ENCODE measurements at places on chromosomes 7 and 10. TPM values are rescaled to one million over a fixed set of nuclear protein-coding genes. Genes with fewer than 3 reads are reported as not detected.

- no peak for DNase-seq
Measured at GRCh38 chr10:11698691-11699549, 43.3 kb upstream of the ECHDC3 start.

DNA sequence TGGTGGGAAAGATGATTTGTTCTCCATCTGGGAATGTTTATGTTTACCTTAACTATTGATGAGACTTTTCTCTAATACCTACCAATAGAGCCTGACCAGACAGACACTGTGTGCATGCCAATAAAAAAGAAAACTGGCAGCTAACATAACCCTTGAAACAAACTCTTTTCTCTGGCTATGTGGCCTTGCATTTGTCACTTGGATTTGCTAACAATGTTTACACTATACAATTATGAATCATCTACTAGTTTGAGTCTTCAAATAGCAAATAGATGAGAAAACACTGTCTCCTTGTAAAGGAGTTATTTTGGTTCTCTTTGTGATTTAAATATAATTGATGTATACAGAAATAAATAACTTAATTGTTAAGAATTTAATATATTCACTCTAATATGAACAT lies 273.1 kb downstream of the SEMA3D start:
- DNase-seq: no peak

DNA sequence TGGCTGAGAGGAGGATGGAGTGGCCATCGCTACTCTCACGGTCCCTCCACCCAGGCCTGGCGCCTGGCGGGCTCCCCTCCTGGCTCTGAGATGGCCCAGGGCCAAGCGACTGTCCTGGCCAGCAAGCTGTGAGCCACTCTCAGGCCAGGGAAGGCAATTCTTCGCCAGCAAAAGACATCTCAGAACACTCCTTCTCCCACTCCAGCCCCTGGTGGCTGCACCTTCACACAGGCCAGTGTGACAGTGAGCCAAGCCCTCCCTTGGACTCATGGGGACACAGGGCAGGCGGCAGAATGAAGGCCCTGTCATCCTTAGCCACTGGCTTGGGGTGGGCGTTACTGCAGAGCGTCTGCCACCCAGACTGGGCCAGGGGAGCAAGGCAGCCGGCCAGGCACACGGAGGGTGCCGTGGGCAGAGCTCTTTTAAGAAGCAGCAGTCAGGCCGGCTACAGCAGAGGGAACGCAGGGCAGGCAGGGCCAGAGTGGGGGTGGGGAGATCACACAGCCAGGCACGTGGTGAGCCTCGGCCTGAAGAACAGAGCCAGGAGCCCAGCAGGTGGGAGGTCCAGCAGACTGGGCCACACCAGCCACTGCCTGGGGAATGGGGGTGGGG lies 14.4 kb downstream of the STK32C start:
- DNase-seq: peak; percentile 18

The ING3 gene
- 14.7 TPM for total RNA-seq

- no peak for DNase-seq
Measured at GRCh38 chr7:115153176-115153575, 231.3 kb downstream of the MDFIC start.

- DNase-seq: no peak
Measured at GRCh38 chr10:29611781-29612381, 22.9 kb downstream of the SVIL start.

DNA sequence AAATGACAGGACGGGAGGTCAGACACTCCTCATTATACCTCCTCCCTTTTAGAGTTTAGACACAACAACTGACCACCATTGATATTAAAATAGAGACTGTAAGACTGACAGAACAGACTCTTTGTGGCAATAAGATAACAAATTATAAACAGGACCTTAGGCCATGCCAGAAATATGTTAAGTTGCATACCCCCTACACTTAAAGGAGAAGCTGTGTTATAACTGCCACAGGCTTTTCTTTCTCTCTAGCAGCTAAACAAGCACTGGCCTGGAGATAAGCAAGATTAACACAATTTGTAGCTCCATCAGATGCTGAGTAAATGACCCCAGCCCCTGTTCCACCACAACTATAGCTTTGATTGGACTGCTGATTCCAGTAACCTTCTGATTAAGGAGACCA lies 10.5 kb upstream of the UNC5B start:
- DNase-seq: no peak

GRCh38 chr7:88689821-88690220 lies 69.7 kb upstream of the ZNF804B start:
- DNase-seq: no peak

DNA sequence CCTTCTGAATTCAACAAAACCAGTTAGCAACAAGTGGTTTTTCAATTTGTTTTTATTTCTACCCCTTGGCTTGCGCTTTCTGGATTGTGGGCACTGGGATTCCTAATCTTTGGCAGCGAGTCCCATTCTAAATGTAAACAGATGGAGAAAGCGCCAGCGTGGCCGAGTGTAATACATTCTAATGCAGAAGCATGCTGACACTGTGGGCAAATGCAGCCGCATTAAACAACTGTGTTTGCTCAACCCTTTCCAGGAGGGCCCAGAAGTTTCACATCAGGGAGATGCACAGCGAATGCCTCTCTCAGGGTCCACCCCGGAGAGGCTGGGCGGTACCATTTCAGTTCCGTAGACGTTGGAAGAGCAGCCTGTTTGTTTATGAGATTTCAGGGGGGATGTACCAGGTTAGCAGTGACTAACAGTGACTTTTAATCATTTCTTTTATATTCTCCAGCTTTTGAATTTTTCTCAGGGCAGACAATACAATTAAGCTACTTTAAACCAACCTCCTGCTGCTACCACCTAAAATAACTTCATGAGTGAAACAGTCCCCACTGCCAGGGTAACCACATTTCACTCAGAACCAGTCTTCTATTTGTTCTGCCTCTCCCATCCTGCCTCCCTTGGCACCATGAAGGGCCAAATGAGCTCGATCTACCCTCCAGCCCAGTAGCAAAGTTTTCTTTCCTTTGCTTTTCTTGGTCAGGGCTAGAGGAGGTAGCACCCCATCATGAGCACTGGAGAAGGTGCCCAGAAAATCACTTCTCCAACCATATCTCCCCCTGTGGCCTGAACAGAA lies 164.2 kb upstream of the ITGB1 start:
- no peak for DNase-seq

GRCh38 chr10:47071891-47072290 lies 160.7 kb downstream of the PTPN20 start:
- DNase-seq: no peak

DNA sequence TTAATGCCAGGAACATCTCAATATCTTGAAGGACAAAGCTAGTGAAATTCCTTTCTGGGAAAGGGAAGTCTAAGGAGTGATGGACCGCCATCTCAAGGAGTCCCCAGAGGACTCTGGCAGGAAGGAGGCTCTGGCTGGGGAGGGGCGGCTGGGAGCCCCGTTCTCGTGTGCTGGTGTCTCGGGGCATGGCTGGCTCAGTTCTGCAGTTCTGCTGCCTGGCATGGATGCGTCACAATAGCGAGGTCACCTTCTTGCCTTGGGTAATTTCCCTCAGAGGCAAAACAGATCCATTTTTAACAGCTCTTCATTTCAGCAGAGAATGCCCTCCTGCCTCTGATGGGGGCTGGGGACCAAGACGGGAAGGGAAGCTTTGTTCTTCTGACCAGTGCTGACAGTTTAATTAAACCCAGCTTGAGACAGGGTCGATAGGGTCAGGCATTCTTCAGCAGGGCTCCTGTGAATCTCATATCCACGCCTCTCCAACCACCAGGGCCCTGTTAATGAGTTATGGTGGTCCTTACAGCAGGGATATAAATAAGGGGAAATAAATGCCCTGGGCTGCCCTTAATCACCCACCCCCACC lies 35.7 kb downstream of the SLIT1 start:
- no peak for DNase-seq

DNA sequence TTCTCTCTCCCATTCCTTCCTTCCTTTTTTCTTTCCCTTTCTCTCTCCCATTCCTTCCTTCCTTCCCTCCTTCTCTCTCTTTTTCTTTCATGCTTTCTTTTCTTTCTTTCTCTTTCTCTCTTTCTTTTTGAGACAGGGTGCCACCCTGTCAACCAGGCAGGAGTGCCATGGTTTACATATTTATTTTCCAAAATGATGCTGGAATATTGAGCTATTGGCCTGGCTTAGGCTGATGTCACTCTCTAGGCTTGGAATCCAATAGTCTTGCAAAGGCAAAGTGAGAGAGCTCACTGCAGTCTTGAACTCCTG lies 159.1 kb downstream of the BAMBI start:
- no peak for DNase-seq

GRCh38 chr7:157851501-157852067 lies 514.8 kb downstream of the DNAJB6 start:
- DNase-seq: peak; percentile 69

DNA sequence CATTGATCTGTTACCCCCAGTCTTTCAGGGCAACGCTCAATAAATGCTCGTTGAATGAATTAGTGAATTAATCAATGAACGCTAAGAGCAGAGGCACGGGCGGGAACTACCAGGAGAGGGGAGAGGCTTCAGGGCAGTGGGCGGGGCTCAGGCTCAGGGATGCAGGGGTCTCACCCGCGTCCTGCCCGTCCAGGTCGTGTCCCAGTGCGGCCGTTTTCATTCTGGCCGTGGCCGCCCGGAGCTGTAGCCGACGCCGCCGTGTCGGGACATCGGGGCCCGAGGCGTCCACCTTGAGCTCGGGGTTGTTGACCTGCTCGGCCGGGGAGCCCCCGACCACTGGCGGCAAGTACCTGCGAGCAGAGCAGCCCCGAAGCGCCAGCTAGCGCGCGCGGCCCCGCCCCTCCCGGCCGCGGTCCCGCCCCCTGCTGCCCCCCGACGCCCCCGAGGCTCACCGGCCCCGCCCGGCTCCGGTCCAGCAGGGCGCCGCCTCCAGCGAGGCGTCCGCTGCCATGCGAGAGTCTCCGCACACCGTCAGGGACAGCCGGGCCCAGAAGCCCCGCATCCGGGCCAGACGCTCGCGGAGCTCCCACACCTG lies 2.8 kb upstream of the GAL3ST4 start:
- DNase-seq: no peak

GRCh38 chr10:78600740-78601139 lies 468.0 kb upstream of the ZMIZ1 start:
- no peak for DNase-seq

DNA sequence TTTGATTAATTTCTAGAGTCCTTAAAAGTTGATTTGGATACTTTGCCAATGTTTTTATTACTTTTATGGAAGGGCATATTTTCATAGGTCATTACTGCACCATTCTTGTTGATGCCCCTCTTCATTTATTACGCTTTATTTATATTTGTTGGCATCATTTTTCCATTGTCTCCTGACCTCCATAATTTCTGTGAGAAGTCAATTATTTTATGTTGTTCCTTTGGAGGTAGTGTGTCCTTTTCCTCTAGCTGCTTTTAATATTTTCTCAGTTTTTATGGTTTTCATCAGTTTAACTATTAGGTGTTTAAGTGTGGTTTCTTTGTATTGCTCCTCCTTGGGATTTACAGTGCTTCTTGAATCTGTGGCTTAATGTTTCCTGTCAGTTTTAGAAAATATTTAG lies 134.9 kb downstream of the SAMD9 start:
- no peak for DNase-seq

DNA sequence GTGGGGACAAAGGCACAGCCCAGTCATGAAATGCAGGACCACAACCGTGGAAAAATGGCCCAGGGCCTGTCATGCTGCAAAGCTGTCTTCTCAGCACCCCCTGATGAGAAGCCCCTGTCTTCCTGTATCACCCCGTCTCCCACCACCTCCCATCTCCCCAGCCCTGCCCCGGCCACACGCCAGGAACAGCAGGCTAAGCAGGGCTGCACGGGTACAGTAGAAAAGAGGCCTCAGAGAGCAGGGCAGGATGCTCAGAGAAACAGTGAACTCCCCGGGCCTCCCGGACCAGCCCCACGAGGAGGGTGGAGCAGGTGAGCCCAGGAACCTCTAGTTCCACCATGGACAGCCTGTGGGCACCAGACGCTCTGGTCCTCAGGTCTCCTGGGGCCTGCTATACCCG lies 77.7 kb downstream of the FAM53B start:
- peak; percentile 40 for DNase-seq

- no peak for DNase-seq
Measured at GRCh38 chr10:3672220-3672619, 112.8 kb downstream of the KLF6 start.

GRCh38 chr7:90244565-90244908 lies 437 bp upstream of the CFAP69 start:
- no peak for DNase-seq

The IDI2 gene
- 0.23 TPM for total RNA-seq

The CLCN1 gene
- total RNA-seq: not detected

DNA sequence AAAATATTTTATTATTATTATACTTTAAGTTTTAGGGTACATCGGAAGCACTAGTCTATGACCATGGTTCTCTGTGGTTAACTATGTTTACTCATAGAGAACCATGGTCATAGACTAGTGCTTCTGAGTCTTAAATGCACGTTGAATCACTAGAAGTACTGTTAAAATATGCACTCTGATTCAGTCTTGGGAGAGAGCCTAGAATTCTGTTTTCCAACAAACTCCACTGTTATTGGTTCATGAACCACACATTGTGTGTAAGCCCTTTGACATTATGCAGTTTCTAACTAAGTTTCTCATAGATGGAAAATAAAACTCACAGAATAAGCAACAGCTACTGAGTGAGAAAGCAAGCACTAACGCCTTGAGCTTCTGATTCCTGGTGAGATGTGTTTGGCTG lies 1120.6 kb downstream of the SORCS1 start:
- DNase-seq: no peak

The LRRC18 gene
- not detected for total RNA-seq

- DNase-seq: no peak
Measured at GRCh38 chr10:4450981-4451908, 374.8 kb upstream of the AKR1E2 start.

- DNase-seq: peak; percentile 71
Measured at GRCh38 chr7:12403287-12404181, at the start of gene VWDE. Gene VWDE (minus strand): TSS chr7:12403865. CDS start chr7:12403716, 149 bp downstream.

The TMEM184A gene
- total RNA-seq: 0.49 TPM

- no peak for DNase-seq
Measured at GRCh38 chr7:53800746-53801145, 741.4 kb upstream of the VSTM2A start.

GRCh38 chr7:74252893-74253292 lies 1.3 kb downstream of the RFC2 start:
- no peak for DNase-seq

The OR6V1 gene
- total RNA-seq: not detected

The KRIT1 gene
- 31.8 TPM for total RNA-seq

- DNase-seq: no peak
Measured at GRCh38 chr10:49735161-49735560, 27.0 kb downstream of the OGDHL start.

- no peak for DNase-seq
Measured at GRCh38 chr7:99008921-99009530, 130.7 kb downstream of the TRRAP start.

GRCh38 chr10:18498998-18499397 lies 152.4 kb downstream of the NSUN6 start:
- DNase-seq: no peak

DNA sequence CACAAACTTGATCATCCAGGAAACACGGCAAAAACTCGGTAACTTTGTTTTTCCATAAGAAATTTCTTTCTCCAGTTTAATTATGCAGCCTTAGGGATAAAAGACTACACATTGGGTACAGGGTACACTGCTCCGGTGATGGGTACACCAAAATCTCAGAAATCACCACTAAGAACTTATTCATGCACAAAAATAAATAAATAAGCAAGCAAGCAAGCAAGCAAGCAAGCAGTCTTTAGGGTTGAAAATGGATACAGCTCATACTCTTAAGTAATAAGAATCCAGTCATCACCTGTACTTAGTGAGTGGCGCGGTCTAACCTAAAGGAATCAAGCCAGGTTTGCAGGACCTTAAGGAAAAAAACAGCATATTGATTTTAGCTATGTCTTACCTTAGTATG lies 30.0 kb downstream of the MCM10 start:
- no peak for DNase-seq

The STRIP2 gene
- total RNA-seq: 16.7 TPM

The UPK3B gene
- total RNA-seq: 3.5 TPM

Data from right cardiac atrium (tissue), 5 donors.